ENCODE measurements at places on chromosomes 4 and X.

DNA sequence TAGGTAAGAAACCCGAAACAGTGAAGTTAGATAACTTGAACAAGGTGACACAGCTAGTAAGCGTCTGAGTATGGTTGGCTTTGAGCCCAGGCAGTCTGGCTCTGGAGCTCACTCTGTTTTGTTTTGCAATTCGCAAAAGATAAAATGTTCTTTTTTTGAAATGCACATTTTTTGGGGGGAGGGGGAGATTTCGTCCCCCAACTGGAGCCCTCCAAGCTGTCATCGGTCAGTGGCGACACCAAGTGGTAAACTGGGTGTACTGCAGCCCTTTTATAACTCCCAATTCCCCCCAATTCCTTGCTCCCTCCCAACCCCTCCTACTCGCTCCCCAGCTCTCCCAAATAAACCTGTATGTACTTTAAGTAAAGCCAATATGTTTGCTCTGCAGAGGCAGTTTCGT lies 2.8 kb upstream of the CLCN5 start:
- DNase-seq, result no peak

DNA sequence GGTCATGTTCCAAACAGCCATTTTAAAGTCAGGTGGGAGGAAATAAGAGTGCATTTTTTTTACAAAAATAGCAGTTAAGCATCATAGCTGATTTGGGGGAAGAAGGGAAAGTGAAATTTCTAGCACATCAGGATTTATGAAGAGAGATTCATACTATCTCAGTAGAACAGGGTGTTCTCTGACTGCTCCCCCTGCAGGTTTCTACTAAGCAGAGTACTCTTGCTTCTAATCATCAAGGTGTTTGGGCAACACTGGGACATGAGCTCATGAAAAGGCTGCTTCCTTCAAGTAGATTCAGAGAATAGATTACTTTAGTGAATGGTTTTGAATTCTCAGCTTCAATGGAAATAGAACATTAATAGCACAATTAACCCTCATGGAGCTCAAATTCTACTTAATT lies 591.4 kb upstream of the PCDH10 start:
- no peak for DNase-seq

- DNase-seq, result no peak
These were observed 234.5 kb upstream of the SLIT2 start for GRCh38 chr4:20017070-20017776.

DNA sequence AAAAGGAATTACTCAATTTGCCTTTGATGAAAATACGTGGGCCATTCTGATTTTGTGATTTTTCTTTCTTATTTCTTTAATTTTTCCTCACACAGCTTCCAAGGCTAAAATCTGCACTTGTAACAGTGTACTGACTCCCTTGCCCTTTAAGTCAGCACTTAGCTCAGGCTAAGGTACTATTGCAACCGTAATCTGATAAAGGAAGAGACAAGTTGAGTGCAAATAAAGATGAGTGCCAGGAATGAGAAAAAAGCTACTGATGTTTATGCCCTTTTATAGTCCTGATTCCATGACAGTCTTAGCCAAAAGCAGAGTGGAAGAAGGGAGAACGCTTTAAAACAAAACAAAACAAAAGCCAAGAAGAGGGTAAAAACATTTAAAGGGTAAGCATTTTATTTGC lies 6.0 kb downstream of the DMD start:
- DNase-seq, result no peak

DNA sequence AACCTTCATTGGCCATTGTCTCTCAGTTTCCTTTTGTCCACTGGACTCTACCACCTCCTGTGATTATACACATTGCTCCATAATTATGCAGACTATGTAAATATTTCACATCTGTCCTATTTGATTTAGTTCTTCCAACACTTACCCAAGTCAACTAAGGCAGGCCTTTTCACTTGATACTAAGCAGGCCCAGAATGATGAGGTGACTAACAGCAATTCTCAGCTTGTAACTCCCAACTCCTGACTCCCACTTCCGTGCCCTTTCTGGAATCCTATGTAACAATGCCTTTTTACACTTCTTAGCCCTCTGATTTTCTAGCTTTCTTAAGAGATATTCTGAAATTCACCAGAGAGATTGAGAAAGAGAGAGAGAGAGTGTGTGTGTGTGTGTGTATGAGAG lies 6.6 kb downstream of the PAK3 start:
- no peak for DNase-seq

DNA sequence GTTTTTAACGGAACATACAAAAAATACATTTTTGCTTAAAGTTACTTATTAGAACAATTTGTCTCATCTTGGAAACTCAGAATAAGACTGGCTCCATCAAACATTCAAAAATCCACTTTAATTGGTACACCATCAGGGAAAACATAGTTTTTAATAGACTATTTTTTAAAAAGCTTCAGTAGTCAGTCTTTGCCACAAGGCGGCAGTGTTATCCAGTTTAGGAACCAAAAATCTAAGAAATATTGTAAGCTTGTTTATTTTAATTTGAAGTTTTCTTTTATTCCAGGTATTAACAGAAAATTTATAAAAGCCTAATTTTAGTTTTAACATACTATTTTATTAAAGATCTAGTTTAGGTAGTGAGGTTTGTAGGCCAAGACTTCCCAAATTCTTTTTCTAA lies 107.7 kb downstream of the APOOL start:
- no peak for DNase-seq

GRCh38 chr4:98300706-98301105 lies 39.5 kb downstream of the RAP1GDS1 start:
- no peak for DNase-seq

GRCh38 chr4:11869191-11869870 lies 440.6 kb upstream of the HS3ST1 start:
- DNase-seq, result no peak

- DNase-seq, result no peak
These were observed 2.1 kb upstream of the STS start for GRCh38 chrX:7145454-7145853.

DNA sequence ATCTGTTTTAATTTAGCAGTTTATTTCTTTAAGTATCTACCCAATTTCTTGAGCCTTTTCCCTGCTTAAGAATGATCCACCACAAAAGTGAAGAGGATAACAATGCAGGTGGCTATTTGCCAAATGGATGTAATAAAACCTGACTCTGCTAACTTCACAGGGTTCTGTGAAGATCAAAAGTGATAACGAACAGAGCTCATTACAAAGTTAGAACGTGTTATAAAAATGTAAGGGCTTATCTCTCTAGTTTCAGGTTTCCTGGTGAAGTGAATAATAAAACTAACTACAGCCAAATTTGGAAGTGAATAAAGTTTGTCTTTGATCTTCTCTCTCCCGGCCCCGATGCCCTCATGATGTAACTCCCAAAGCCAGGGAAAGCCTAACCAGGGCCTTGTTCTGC lies 497.9 kb downstream of the SMARCA1 start:
- peak; percentile 2 for DNase-seq

- DNase-seq, result no peak
These were observed 290.0 kb downstream of the SLC7A11 start for GRCh38 chr4:137952116-137952515.

- no peak for DNase-seq
These were observed 61.6 kb upstream of the BTC start for GRCh38 chr4:74855879-74856278.

DNA sequence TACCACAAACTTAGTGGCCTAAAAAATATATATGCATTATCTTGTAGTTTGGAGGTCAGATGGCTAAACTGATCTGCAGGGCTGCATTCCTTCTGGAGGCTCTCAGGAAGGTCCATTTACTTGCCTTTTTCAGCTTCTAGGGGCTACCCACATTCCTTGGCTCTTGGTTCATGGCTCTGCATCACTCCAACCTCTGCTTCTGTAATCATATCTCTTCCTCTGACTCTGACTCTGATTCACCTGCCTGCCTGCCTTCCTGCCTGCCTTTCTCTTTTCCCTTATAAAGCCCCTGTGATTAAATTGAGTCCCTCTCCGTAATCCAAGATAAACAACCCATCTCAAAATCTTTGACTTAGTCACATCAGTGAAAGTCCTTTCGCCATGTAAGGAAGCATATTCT lies 25.0 kb upstream of the FRMPD4 start:
- DNase-seq, result no peak

DNA sequence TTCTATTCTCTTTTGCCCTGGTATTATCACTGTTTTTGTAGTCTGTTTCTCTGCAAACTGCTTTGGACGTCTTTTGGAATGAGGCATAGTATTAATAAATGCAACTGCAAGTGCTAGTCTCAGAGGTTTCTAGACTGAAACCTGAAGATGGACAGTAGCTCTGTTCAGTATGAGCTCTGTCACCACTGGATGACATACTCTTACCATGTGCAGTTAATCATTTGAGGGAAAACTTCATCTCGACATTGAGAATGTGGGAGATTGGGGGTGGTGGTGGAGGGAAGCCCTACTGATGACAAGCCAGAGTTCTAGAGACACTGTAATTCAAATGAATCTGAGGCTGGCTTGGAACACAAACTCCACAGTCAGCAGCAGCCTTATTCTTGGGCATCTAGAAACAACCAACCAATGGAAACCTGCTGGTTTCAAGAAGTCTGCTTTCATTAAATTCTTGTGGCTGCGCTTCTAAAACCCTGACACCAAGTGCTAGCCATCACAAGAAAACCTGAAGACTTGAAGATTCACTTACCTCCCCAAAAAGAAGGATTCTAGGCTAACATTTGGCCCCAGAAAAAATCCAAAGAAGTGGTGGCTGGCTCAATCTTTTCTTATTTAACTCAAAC lies 161.7 kb downstream of the RASL11B start:
- no peak for DNase-seq

DNA sequence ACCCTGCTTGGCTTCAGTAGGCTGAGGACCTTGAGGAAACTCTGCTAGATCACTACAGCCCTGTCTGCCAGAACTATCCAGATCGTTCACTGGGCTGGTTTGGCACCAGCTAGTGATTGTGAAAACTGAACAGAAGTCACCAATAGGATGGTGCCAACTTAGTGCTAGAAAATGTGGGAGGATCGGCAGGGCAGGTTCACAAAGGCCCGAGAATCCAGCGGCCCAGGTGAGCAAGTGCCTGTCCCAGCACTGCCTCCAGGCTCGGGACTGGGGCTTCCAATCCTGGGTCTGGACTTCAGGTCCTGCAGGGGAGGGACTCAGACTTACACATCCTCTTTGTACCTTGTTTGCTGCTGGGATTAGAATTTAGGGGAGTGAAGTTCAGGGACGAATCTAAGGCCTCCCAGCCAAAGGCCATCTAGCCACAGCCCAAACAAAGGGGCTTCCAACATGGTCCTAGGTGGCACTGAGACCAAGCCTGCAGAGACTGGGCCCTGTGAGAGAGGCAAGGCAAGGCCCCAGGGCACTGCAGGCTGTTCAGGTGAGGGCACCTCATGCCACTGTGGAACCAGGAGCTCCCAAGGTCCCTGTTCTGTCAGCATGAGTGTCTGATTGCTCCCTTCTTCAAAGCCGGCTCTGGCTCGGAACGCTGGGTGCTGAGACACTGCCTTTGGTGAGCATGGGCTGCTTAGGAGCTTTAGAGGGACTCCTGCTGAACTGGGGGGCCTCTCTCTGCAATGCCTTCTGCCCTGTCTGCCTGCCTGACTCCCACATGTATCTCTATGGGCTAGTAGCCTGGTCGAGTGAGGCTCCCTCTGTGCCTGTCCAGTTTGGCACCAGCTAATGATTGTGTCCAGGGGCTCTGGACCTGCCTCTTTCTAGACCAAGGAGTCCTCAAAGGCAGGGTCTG lies 20.7 kb upstream of the ZNF185 start:
- no peak for DNase-seq

GRCh38 chrX:71615954-71616353 lies 2.4 kb downstream of the CXCR3 start:
- no peak for DNase-seq

- DNase-seq, result no peak
These were observed 153.8 kb downstream of the NR3C2 start for GRCh38 chr4:148288448-148288847.

- peak; percentile 88 for DNase-seq
These were observed 158.2 kb upstream of the DDIT4L start for GRCh38 chr4:100348473-100348872.

DNA sequence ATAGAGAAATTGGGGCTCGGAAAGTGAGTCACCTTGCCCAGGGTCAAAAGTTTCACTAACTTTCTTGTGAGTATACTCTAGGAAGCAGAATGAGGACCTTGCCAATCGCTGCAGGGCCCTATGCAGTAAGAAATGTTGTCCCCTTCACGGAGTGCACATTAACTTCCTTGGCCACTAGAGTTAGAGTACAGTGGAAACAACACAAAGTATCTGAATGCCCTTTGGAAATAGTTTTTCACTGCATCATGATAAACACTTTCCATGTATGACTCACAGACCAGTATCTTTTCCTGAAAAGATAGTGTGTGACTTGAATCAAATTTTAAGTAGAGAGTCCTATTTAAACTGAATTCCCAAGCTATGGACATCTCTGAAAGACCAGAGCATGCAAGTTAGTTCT lies 45.5 kb upstream of the STK26 start:
- no peak for DNase-seq

GRCh38 chr4:36333303-36333877 lies 52.0 kb downstream of the DTHD1 start:
- no peak for DNase-seq

- DNase-seq, result no peak
These were observed 21.6 kb upstream of the REPS2 start for GRCh38 chrX:16924631-16925480.

GRCh38 chr4:147596981-147597380 lies 20.2 kb upstream of the TMEM184C start:
- no peak for DNase-seq

DNA sequence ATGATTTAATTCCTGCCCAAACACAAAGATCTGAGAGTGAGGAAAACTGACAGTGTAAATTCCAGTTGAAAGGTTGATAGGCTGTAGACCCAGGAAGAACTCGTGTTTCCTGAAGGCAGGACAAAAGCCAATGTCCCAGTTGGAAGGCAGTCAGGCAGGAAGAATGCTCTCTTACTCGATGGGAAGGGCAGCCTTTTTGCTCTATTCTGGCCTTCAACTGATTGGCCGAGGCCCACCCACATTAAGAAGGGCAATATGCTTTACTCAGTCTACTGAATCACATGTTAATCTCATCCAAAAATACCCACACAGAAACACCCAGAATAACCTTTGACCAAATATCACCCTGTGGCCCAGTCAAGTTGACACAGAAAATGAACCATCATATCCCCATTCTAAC lies 45.3 kb upstream of the SOD3 start:
- DNase-seq, result no peak

DNA sequence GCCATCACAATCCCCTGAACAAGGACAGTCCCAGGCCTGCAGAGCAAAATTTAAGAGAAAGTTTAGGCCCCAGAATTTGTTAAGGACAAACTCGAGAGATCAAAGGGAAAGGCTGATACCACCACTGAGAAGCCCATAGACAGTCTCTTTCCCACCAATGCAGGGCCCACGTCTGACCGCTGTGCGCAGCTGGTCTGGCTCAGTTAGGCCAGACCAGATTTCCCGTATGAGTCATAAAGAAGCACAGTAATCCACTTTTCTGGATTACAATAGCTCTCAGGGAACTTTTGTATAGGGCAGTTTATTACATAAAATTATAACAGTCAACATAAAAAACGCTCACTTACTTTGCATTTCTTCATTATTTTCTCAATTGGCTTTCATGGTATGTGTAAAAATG lies 259.5 kb downstream of the RCHY1 start:
- DNase-seq, result no peak
